SK-N-SH (cell line): ENCODE measurements at places on chromosomes 6 and 20. TPM values are rescaled to one million over a fixed set of nuclear protein-coding genes. Genes with fewer than 3 reads are reported as not detected.
A peak's percentile ranks its signal among the peaks of the same experiment; 100 is the strongest.

DNA sequence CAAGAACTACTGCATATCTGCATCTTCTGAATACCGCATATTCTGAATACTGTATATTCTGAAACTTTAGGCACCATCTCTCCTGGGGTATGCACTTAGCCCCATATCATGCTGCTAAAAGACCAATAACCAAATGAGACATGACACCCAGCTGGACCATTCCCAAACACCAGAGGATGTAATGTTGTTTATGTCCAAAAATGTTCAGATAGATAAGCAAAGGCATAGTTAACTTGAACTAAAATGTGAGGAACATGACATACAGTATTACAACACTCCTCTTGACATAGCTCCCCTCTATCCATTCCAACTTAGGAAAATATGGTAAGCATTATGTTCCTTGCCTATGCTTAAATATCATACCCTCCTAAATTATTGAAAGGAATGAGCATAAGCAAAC lies 127.3 kb downstream of the TENT5A start:
- no peak overlapping the region for H3K27ac ChIP-seq
- H3K36me3 ChIP-seq, result no peaks in the 10 kb centered on the region
- no peak overlapping the region for H3K4me3 ChIP-seq
- no peaks in the 10 kb centered on the region for H3K27me3 ChIP-seq

- H3K4me1 ChIP-seq, result no peaks in the 10 kb centered on the region
- H3K27ac ChIP-seq, result no peak overlapping the region
- no peaks in the 10 kb centered on the region for H3K36me3 ChIP-seq
- no peak for DNase-seq
Observed at GRCh38 chr6:43229803-43230620, 731 bp upstream of the DNPH1 start.

- no peak overlapping the region for H3K4me3 ChIP-seq
- H3K27me3 ChIP-seq, result peaks cover 4% of the 10 kb centered on the region
- H3K36me3 ChIP-seq, result no peaks in the 10 kb centered on the region
- DNase-seq, result no peak
Observed at GRCh38 chr20:19344341-19344740, 131.9 kb downstream of the SLC24A3 start.

DNA sequence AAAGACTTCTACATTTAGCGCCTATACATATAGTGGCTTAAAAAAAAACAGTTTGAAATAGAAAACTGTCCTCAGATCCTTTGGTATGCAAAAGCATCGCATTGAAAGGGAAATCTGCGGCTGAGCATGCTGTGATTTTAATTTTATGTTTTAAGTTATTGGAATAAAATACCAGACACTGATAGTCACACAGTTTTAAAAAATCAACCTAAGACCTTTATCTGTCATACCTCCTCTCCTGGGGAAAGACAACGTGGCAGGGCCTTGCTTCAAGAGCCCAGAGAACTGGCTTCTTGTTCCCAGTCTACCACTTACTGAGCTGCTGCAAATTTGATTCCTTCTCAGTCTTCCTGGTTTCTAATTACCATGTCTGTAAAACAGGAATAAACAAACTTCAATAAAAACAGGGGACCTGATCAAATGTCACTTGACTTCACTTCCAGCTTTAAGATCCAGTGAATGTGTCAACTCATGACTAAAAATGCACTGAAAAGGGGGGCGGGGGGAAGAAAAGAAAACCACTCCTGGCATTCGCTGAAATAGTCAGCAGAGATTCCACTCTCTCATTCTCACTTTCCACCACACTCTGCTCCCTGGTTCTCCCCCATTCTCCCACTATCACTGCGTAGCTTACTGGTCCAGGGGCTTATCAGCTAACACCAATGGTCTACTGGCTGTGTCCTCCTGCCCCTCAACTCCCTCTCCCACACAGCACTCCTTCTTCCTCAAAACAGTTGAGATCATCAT lies 494.7 kb upstream of the MARCKS start:
- H3K27me3 ChIP-seq, result no peaks in the 10 kb centered on the region
- no peak for DNase-seq
- no peak overlapping the region for H3K4me3 ChIP-seq
- peak overlapping the region; percentile 90 for H3K27ac ChIP-seq
- no peaks in the 10 kb centered on the region for H3K36me3 ChIP-seq

DNA sequence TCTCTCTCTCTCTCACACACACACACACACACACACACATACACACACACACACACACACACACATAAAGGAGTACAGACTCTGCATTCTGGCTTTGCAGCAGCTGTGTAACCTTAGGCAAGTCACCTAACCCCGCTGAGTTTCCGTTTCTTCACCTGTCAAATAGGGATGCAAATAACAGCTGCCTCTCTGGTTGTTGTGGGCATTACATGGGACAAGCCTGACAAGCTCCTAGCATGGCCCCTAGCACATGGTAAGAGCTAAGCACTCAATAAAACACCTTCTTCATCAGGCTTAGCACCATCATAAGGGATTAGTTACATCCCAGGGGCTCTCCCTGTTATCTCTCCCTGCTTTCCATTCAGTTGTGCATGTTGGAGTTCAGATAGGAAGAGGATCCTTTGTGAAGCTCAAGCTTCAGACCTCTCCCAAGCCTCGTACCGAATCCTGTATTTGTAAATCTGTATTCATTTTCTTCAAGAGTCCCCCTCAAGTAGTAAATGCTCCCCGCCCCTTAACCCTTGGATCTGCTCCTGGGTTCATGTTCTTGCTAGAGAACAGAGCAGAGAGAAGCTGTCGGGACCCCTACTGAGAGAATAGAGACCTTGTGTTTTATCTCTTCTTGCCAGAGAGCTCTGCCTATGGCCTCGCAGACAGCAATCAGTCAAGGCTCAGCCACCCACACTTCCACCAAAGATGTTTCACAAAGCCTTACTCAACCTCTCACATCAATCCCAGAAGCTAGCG lies 2.2 kb downstream of the SLC13A3 start:
- no peak overlapping the region for H3K4me3 ChIP-seq
- H3K27ac ChIP-seq, result no peak overlapping the region
- no peaks in the 10 kb centered on the region for H3K36me3 ChIP-seq
- H3K4me1 ChIP-seq, result no peaks in the 10 kb centered on the region
- no peak for DNase-seq
- H3K27me3 ChIP-seq, result peaks cover 16% of the 10 kb centered on the region; the same call in 1 of the 2 replicates

The KHDRBS2 gene
- polyA plus RNA-seq, result not detected in 2 replicates

The CD24 gene
- 1.9 and 5.9 TPM in 2 replicates for polyA plus RNA-seq
